ENCODE measurements at places on chromosomes 6 and 20.

GRCh38 chr20:51183451-51183850 lies 160.5 kb upstream of the KCNG1 start:
- DNase-seq = no peak

DNA sequence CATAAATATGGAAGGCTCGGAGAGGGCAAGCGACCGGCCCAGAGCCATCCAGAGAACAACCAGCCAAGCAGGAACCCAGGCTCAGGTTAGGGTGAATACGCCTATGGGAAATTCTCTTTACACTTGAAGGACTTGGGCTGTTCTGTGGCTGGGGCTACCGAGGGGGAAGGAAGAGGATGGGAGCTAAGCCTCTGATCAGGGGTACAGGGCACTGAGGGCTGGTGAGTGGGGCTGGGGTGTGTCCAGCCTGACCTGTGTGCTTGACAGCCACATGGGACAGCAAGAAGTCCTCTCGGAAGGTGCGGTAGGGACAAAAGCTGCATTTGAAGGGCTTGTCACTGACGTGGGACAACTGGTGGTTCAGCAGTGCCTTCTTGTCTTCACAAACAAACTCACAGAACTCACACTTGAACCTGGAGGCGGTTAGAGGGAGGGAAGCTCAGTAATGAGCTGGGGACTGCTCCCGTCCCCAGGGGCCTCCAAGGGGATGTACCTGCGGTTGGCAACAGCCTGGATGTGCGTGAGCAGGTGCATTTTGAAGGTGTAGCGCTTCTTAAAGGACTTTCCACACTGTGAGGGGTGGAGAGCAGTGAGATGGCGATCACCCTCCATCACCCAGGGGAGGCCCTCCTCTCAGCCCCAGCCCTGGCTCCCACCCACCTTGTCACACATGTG lies 11.9 kb downstream of the ZNF335 start:
- no peak for DNase-seq

DNA sequence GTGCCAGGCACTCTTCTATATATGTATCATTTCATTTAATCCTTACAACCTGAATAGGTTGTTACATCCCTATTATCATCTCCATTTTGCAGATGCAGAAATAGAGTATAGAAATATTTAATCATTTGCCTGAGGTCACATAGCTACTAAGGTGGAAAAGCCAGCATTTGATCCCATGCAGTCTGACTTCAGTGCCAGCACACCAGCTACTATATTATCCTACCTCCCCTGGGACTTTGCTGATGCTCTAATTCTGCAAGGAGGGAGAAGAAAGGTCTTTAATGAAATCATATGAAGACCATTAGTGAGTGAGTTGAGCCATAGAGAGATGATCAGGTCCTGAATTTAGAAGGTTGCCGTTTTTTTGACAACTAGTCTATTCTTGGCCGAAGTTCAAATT lies 53.7 kb downstream of the TOP1 start:
- no peak for DNase-seq

GRCh38 chr20:10795286-10796026 lies 121.7 kb upstream of the JAG1 start:
- no peak for DNase-seq

DNA sequence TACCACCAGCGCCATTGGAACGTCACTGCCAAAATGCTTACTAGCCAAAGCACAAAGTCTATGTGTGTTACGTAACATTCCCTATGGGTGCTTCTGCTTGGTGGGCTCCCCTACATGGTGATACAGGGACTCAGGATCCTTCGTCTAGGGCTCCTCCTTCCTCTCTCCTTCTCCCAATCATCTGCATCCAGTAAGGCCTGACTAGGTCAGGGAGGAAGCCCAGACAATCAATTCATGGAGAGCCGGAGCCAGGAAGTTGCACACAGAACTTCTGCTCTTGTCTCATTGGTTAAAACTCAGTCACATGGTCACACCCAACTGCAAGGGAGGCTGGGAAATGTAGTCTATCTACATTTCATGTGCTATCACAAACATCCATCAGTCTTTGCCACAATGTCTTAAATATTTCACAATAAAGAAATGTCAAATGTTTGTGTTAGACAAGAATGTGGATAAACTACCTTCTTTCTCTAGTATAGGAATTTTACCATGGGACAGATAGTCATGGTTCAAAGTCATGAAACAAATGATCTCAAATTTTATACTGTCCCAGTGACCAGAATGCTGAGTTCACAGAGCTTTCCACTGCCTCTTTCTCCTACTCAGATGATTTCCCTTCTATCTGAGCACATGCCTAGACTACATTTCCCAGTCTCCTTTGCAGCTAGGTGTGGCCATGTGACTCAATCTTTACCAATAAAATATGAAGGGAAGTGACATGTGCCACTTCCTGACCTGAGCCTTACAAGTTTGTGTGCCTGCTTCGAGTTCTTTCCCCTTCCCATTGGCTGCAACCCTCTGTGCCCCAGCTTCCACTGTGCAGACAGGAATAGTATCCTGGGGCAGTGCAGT lies 9.3 kb upstream of the KCNK15 start:
- no peak for DNase-seq

GRCh38 chr20:24960861-24961260 lies 11.8 kb downstream of the CST7 start:
- no peak for DNase-seq
